ENCODE measurements at places on chromosomes 5 and 9.

DNA sequence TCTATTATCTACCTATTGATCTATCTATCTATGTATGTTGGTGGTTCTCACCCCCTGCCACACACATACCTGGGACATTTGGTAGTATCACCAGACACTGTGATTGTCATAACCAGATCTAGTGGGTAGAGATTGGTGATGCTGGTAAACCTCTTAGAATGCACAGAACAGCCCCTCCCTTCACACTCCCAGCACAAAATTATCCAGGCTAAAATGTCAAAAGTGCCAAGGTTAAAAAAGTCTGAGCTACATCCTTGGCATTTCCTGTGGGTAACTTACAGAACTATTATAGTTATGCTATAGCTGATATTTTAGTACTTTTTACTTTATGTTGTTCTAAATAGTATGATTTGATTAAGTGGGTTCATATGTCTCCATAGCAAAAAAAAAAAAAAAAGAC is 151.0 kb downstream of the FER start:
- DNase-seq, result no peak

DNA sequence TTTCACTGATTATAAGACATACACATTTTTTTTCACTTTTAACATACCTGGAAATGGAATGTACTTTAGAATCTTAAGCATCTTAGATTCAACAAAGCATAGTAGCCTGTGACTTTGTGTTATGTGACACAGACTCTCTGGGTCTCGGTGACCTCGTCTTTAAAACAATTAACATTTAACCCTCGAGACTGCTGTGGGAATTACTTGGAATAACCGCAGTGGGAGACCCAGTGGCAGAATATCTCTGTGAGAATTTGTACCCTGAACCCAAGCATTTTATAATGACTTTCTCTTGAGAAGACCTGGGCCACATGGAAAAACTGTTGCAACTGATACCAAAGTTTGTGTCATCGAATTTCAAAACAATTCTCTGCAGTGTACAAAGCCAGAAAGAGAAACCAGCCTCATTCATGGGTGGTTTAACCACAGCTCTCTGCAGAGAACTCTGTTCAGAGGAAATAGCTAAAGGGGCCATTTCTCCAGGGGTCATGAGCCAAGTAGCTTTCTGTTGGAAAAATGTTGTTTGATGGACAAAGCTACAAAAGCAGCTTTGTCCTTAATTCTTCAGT is 10.0 kb upstream of the RETREG1 start:
- DNase-seq, result peak; percentile 30

DNA sequence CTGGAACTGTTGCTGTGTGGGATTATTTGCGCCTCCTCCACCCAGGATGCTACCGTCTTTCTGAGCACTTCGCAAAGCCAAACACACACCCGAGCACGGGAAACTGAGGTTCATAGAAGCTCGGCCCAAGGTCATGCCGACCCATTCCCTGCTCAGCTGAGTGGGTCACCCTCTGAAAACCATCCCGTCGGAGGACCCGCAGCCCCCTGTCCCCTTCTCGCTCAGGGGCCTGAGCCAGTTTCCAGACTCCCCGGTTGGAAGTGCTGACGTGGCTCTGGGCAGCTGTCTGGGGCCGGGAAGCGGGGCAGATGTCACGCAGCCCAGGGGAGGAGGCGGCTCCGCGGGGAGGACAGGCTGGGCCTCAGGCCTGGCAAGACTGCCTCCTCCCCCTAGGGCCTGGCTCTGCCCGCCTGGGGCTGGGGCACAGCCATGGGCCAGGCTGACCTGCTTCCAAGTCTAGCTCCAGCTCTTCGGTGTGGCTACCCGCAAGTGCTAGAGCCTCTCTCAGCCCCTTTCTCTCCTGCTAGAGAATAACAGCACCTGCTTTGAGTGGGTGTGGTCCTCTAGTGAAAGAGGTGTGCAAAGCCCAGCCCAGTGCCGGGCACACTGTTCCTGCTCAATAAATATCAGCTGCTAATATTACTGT is 9.9 kb upstream of the CXXC5 start:
- DNase-seq, result no peak

GRCh38 chr5:127864511-127864910 is 161.3 kb downstream of the CCDC192 start:
- DNase-seq, result no peak

DNA sequence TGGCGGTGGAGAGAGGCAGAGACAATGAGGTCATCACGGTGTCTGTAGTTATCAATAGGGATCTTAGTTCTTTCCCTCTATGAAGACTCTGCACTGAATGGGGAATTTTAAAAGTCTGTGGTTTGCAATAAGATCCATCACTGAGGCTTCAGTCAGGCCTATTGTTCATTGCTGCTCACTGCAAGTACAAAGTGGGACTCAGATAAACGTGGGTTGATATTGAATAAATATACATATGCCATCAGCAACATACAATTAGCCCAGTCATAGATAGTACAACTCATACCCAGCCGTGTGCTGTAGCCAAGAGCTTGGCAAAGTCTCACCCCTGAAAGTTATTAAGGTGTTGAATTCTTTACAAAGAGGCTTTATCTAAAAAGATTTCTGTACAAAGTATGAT is 88.4 kb downstream of the ENC1 start:
- no peak for DNase-seq

- DNase-seq, result peak; percentile 45
Measured at GRCh38 chr5:171342362-171343111, 33.5 kb downstream of the TLX3 start.

GRCh38 chr9:104899759-104900247 is 28.2 kb downstream of the ABCA1 start:
- DNase-seq, result no peak

- no peak for DNase-seq
Measured at GRCh38 chr5:179264053-179264782, 81.0 kb downstream of the ADAMTS2 start.

- no peak for DNase-seq
Measured at GRCh38 chr5:116371935-116372334, 202.7 kb downstream of the SEMA6A start.

DNA sequence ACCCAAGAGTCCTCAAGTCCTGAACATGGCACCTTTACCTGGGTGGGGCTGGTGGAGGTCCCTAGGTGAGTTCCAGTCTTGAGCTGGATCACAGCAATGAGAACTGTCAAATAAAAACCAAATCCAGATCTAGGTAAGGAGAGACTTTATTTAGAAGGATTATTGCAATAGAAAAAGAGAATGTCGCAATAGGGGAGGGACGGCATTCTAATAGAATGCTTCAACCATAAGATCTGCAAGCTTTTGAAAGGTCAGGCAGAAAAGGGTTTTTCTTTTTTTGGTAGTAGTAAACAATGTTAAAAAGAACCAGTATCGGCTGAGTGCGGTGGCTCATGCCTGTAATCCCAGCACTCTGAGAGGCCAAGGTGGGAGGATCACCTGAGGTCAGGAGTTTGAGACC is 5.2 kb upstream of the GCNT1 start:
- no peak for DNase-seq

DNA sequence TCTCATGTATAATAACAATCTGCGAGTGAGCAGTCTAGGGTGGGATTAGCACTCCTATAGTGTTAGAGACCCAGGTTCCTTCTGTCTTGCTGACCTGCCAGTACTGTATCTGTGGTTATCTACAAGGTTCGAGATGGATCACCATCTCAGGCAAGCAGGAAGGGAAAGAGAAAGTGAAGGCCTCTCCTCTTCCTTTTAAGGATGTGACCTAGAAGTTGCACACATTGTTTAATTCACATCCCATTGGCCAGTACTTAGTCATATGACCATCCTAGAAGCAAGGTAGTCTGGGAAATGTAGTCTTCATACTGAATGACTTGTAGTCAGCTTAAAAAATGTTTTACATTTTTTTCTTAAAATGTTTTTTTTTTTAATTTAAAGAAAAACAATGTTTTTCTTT is 168.6 kb downstream of the CARTPT start:
- DNase-seq, result peak; percentile 68

- no peak for DNase-seq
Measured at GRCh38 chr5:123427281-123427680, 4.1 kb upstream of the CEP120 start.

- DNase-seq, result no peak
Measured at GRCh38 chr9:37382982-37383357, 39.5 kb upstream of the GRHPR start.

DNA sequence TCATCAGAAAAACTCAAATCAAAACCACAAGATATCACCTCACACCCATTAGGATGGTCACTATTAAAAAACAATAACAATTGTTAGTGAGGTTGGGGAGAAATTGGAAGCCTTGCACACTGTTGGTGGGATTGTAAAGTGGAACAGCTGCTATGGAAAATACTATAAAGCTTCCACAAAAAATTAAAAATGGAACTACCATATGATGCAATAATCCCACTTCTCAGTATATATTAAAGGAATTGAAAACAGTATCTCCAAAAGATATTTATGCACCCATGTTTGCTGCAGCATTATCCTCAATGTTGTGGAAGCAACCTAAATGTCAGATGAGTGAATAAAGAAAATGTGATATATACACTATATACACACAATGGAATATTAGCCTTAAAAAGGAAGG is 14.5 kb upstream of the ADRA1B start:
- no peak for DNase-seq

DNA sequence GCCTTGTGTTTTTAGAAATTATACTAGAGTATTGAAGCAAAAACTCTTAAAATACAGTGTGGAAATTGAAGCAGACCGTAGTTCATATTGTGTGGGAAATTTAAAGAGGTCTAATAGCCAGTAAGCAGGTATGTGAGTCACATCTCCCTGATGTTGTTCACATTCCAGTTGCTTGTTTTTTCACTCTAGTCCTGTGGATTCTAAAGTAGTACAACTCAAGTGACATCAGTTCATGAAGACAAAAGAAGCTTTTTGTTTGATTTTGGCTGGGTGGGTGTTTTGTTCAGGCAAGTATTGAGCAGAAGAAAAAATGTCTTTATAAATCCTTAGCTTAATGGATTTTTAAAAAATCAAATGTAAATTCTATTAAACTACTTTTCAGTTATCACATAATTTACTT is 216.2 kb downstream of the MAN2A1 start:
- no peak for DNase-seq

DNA sequence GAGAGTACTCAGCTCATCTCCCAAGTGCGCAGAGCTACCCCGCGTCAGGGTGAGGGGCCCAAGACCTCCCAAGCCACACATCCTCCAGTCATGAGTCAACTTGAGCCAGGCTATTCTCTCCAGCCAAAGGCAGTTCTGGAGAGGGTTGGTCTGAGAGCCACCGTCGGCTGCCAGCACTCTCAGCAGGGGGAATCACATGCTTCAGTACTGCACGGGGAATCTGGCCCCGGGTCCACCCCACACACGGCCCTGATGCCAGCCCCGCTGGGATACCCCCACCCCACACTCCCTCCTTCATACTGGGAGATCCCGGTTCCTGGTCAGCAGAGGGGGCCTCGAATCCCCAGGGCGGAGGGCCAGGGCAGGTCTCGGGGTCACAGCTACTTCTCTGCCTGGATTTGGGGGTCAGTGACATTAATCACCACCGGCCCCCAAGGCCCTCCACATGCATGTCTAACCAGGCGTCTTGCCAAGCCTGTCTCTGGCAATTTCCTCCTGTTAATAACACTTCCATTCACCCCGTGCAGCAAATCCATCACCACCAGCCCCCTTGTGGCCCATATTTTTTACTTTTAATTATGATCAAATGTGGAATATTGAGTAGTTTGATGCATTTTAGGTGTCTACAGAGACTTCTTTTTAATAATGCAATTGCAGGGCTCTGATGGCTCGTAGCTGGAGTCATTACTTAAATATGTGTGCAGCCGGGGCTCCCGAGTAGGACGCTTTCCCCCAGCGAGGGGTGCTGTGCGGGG is 102.9 kb upstream of the PPP1R26 start:
- no peak for DNase-seq

- no peak for DNase-seq
Measured at GRCh38 chr9:125807079-125807478, 59.9 kb downstream of the PBX3 start.

DNA sequence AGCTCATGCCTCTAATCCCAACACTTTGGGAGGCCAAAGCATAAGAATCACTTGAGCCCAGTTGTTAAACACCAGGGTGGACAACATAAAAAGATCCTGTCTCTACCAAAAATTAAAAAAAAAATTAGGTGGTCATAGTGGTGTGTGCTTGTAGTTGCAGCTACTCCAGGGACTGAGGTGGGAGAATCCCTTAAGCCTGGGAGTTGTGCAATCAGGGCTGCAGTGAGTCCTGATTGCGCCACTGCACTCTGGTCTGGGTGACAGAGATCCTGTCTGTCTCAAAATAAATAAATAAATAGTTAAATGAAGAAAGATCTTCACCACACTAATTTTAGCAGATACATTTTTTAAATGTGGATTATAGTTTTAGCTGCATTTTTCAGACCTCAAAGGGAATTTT is 433.2 kb downstream of the MAT2B start:
- DNase-seq, result no peak

- DNase-seq, result no peak
Measured at GRCh38 chr9:121985792-121986494, 107.2 kb downstream of the TTLL11 start.
